ENCODE measurements at places on chromosomes 2 and 18.

GRCh38 chr2:218743068-218743467, 32.4 kb downstream of the TTLL4 start:
- DNase-seq: no peak

GRCh38 chr2:16614314-16614860, 51.2 kb downstream of the CYRIA start:
- DNase-seq: peak; percentile 59

DNA sequence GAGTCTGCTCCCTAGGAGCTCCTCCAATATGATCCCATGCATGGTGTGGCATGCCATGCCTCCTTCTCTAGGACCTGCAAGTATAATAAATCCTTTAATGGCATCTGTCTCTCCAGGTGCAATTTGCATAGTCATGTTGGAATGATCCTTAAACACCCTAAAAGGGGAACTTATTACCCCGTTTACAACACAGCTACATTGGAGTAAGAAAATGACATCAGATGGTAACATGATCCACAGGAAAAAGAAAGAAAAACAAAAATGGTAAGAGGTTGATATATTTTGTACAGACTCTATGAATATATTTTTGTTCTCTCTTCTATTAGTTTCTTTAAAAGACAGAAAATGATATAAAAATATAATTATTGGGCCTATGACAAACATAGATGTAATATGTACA, 79.0 kb downstream of the CRACDL start:
- DNase-seq: no peak

GRCh38 chr2:232873292-232873908, 3.3 kb downstream of the SNORC start:
- DNase-seq: no peak

- DNase-seq: no peak
Measured at GRCh38 chr18:70036771-70037347, 89.2 kb upstream of the CD226 start.

DNA sequence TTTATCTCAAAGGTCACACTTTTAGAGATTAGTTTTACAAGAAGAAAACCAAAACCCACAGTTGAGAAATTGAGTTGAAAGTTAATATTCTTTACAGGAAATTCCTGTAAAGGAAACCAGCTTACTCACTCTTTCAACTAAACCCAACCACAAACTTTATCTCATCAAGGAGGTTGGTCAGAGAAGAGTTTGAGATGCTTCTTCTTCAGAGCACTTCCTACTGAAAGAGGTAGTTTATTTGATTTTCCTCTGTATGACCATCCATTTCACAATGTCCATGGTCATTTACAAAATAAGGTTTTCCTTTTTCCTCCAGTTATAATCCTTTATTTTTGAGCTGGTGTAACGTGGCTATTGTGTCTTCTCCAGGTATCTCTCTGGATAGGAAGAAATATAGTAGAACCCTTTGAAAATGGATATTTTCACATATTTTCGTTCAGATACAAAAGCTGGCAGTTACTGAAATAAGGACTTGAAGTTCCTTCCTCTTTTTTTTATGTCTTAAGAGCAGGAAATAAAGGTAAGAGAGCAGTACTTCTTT, 4.5 kb upstream of the IL18RAP start:
- DNase-seq: no peak

GRCh38 chr2:217858519-217859491, 144.0 kb downstream of the TNS1 start:
- DNase-seq: peak; percentile 99

- no peak for DNase-seq
Measured at GRCh38 chr18:31413137-31413536, 34.4 kb upstream of the DSG3 start.

DNA sequence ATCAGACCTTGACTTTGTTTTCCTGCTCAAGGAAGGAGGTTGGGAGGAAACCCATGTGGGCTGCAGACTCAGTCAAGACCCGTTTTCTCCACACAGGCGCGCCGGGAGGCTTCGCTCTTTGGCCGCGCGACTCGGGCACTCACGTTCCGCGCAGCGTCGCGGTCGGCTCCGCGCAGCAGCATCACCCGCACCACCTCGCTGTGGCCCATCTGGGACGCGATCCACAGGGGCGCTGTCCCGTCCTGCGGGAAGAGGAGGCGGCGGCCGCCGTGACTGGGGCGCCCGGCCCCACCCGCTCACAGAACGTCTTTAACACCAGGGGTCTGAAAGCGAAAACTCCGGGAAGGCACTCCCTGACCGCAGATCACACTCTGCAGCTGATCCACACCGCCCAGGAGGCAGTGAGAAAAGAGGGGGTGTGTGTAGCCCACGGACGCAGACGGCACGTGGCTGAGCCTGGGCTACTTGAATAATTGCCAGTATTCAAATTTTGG, 33.1 kb upstream of the NPC1 start:
- DNase-seq: peak; percentile 49

DNA sequence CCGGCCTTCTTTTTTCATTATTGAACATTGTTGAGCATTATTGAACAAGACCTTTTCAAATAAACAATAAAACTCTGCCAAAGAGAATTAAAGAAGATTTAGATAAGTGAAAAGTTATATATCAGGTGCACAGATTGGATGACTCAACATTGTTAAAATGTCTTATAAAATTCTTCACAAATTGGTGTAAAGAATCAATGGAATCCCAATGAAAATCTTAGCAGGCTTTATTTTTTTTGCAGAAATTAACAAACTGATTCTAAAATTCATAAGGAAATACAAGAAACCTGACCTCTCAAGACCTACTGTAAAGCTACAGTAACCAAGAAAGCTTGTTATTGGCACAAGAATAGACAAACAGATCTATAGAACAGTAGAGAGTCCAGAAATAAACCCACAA, 70.3 kb downstream of the LAMA1 start:
- DNase-seq: no peak

DNA sequence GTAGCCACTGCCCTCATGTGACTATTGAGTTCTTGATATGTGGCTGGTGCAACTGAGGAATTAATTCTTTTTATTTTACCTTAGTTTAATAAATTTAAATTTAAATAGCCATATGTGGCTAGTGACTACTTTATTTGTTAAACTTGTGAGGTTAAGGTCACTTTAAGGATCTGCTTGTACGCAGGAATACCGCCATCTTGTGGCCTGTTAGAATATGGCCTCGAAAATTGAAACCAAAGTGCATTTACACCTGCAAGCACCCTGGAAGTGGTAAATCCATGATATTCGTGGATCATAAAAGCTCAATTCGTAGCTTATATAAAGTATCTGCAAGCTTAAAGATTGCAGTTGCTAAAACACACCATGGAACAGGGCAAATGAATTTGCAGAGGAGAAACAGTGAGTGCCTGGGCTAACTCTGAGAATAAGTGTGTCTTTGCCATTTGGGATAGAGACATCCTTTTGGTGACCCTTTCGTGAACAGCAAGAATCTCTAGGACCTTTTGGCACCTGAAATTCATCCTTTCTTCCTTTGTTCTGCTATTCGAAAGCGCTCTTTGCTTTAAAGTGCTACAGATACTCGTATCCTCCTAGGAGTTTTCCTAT, 59.9 kb upstream of the REG3A start:
- peak; percentile 43 for DNase-seq

DNA sequence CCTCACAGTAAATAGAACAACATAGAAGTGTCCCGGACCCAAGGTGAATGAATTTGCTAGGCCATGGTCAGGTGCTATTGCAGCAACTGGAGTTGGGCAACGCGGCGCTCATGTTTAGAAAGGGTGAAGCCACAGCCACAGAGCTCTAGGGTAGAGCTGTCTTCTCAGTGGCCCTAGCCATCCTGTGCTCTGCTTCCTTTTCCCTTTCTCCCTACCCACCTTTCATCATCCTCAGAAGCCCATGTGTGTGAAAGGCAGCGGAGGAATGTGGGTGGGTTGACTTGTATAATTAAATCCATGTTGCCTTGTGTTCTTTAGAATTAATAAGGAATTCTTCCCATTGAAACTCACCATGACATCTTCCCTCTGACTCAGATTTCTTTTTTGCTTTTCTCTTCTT, 336.7 kb downstream of the OSR1 start:
- no peak for DNase-seq

GRCh38 chr2:31997653-31998052, 13.2 kb downstream of the MEMO1 start:
- no peak for DNase-seq

DNA sequence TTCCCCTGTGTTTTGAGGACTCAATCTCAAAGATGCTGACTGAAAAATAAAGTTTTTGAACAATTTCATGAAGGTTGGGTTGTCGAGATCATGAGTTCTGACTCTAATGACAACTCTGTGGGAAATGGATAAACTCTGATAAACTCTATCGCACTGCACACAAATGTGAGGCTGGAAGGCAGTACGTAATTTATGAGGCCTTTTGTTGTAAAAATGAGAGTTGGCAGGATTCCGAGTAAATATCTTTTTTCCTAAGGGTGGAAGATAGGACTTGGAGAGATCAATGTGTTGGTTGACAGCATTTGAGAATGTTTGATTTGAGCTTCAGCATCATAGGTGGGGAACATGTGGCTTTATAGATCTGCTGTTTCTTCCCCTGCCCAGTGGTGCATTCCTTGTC, 90.4 kb downstream of the SPTBN1 start:
- DNase-seq: no peak

- peak; percentile 95 for DNase-seq
Measured at GRCh38 chr2:42141687-42142546, 27.2 kb upstream of the EML4 start.

Measured in muscle of leg (tissue), 16 donors.